Nephron progenitor cell (in vitro differentiated cells): ENCODE measurements at places on chromosomes 12 and 14.

GRCh38 chr12:100718187-100718586 lies 76.4 kb upstream of the ANO4 start:
- H3K4me1 ChIP-seq = peaks cover 14% of the 10 kb centered on the region
- no peak for DNase-seq
- no peaks in the 10 kb centered on the region for H3K36me3 ChIP-seq
- no peak overlapping the region for H3K27ac ChIP-seq
- peak overlapping the region; percentile 71 for H3K4me3 ChIP-seq
- peaks cover 87% of the 10 kb centered on the region for H3K27me3 ChIP-seq

- no peaks in the 10 kb centered on the region for H3K4me1 ChIP-seq
- H3K27ac ChIP-seq = no peak overlapping the region
These were observed 56.9 kb downstream of the GPR137C start for GRCh38 chr14:52609445-52610044.

GRCh38 chr12:93009533-93009932 lies 80.4 kb upstream of the EEA1 start:
- no peaks in the 10 kb centered on the region for H3K36me3 ChIP-seq
- DNase-seq = no peak
- H3K4me1 ChIP-seq = peaks cover 34% of the 10 kb centered on the region
- peaks cover 7% of the 10 kb centered on the region for H3K27me3 ChIP-seq
- H3K27ac ChIP-seq = no peak overlapping the region

GRCh38 chr14:67583711-67584644 lies 16.1 kb downstream of the PIGH start:
- H3K36me3 ChIP-seq = peaks cover 21% of the 10 kb centered on the region
- no peaks in the 10 kb centered on the region for H3K27me3 ChIP-seq
- peak; percentile 44 for DNase-seq
- H3K4me3 ChIP-seq = no peak overlapping the region
- H3K27ac ChIP-seq = no peak overlapping the region

DNA sequence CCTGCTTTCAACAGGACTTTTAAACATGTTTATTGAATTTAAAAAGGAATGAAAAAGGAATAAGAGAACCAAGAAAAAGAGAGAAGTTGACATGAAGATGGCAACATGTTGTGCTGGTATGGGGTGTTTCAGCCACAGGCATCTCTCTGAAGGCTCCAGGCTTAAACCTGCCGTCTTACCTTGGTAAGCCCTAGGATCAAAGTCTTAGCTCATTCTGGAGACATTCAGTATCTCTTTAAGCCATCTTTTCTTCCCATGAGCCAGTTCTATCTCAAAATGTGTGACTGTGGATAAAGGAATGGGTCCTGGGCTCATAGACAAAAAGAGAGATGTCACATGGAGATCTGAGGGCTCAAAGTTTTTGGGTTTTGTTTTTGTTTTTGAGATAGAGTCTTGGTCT lies 1.6 kb upstream of the TFCP2 start:
- DNase-seq = no peak
- H3K4me3 ChIP-seq = peak overlapping the region; percentile 29
- H3K36me3 ChIP-seq = peaks cover 7% of the 10 kb centered on the region
- H3K27ac ChIP-seq = no peak overlapping the region

- no peak for DNase-seq
- peaks cover 40% of the 10 kb centered on the region for H3K4me1 ChIP-seq
- peaks cover 4% of the 10 kb centered on the region for H3K27me3 ChIP-seq
- no peak overlapping the region for H3K27ac ChIP-seq
- H3K36me3 ChIP-seq = no peaks in the 10 kb centered on the region
These were observed 413.4 kb downstream of the BCAT1 start for GRCh38 chr12:24535334-24536069.

DNA sequence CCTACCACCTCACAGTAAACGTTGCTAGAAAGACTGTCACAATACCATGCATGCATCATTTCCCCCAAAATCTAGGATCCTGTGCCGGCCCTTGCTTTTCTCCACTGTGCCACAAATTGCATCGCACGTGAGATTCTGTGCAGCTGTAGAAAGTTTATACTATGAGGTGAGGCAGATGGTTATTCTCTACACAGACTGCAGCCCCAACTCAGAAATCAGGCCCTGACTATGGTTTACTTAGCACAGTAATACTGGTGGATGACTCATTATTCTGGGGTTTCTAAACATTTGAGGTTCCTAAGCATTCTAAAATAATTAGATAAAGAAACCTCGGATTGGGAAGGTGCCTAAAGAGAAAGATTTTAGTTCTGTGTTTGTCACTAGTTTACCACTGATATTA lies 163.8 kb upstream of the CCDC198 start:
- H3K4me3 ChIP-seq = no peak overlapping the region
- peaks cover 9% of the 10 kb centered on the region for H3K4me1 ChIP-seq
- H3K27ac ChIP-seq = no peak overlapping the region
- no peaks in the 10 kb centered on the region for H3K36me3 ChIP-seq

GRCh38 chr12:124238886-124239285 lies 56.0 kb upstream of the RFLNA start:
- no peak overlapping the region for H3K4me3 ChIP-seq
- peaks cover 4% of the 10 kb centered on the region for H3K27me3 ChIP-seq
- no peaks in the 10 kb centered on the region for H3K36me3 ChIP-seq
- H3K4me1 ChIP-seq = peaks cover 6% of the 10 kb centered on the region
- DNase-seq = no peak

GRCh38 chr14:103067231-103067954 lies 10.0 kb upstream of the CDC42BPB start:
- no peak overlapping the region for H3K27ac ChIP-seq
- H3K36me3 ChIP-seq = peaks cover 11% of the 10 kb centered on the region
- peaks cover 3% of the 10 kb centered on the region for H3K27me3 ChIP-seq
- H3K4me3 ChIP-seq = no peak overlapping the region

DNA sequence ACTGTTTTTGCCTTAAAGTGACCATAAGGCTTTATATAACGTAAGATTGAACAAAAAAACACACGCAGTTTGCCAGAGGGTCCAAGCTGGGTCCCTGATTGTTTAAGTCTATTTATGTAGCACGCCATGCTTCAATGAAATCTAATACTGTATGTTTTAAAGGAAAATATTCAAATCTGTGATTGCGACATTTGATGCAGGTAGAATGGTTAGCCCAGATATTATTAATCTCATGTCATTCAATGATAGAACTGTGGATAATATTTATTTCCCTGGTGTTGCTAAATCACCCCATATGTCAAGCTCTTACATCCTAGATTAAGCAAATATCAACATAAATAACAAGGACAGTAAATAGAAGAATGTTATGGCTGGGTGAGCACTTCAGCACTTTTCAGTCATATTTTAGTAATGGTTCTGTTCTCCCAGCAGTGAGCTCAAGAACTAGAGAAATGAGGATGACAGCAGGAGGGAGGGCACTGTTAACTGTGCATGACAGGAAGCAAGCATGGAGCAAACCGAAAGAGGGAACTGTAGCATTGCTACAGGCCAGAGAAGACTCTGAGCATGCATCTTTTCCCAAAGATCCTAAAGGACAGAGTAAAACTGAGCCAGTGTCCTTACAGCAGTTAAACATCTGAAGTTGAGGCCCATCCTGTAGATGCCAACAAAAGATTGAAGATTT lies 465.7 kb upstream of the MGAT4C start:
- H3K27ac ChIP-seq = peak overlapping the region; percentile 23
- no peak overlapping the region for H3K4me3 ChIP-seq
- H3K4me1 ChIP-seq = peaks cover 15% of the 10 kb centered on the region
- peaks cover 4% of the 10 kb centered on the region for H3K27me3 ChIP-seq
- no peaks in the 10 kb centered on the region for H3K36me3 ChIP-seq
- DNase-seq = no peak

DNA sequence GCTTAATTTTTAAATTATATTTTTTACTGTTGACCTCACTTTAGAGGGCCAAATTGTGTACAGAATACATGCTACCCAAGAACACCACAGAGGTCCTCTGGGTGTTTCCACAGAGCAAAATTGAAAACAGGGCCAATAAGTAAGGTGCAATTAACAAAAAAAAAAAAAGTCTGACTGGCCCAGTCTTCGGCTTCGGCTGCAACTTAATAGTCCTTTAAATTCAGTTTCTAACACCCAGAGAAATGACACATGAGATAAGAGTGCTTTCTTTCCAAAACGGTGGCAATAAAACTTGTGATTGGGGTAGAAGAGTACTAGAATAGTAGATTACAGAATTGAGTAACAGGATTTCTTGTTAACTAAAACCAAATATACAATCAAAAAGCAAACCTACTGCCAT lies 81.3 kb downstream of the MED13L start:
- H3K27ac ChIP-seq = no peak overlapping the region
- no peak overlapping the region for H3K4me3 ChIP-seq
- peaks cover 66% of the 10 kb centered on the region for H3K4me1 ChIP-seq
- DNase-seq = no peak
- H3K36me3 ChIP-seq = no peaks in the 10 kb centered on the region

GRCh38 chr14:103158688-103159087 lies 35.4 kb downstream of the TNFAIP2 start:
- no peak overlapping the region for H3K4me3 ChIP-seq
- peaks cover 42% of the 10 kb centered on the region for H3K4me1 ChIP-seq
- H3K36me3 ChIP-seq = no peaks in the 10 kb centered on the region
- peaks cover 21% of the 10 kb centered on the region for H3K27me3 ChIP-seq
- DNase-seq = no peak
- H3K27ac ChIP-seq = no peak overlapping the region

- no peak for DNase-seq
- H3K4me1 ChIP-seq = no peaks in the 10 kb centered on the region
- no peaks in the 10 kb centered on the region for H3K27me3 ChIP-seq
- no peak overlapping the region for H3K4me3 ChIP-seq
- H3K36me3 ChIP-seq = no peaks in the 10 kb centered on the region
These were observed 96.9 kb downstream of the GTF2A1 start for GRCh38 chr14:81123811-81124210.

GRCh38 chr14:62280366-62280765 lies 518.1 kb downstream of the SNAPC1 start:
- H3K27me3 ChIP-seq = no peaks in the 10 kb centered on the region
- no peak for DNase-seq

- peak overlapping the region; percentile 75 for H3K27ac ChIP-seq
- H3K4me3 ChIP-seq = no peak overlapping the region
- H3K36me3 ChIP-seq = peaks cover 41% of the 10 kb centered on the region
- no peak for DNase-seq
- no peaks in the 10 kb centered on the region for H3K27me3 ChIP-seq
- no peaks in the 10 kb centered on the region for H3K4me1 ChIP-seq
These were observed 8.5 kb downstream of the VCPKMT start for GRCh38 chr14:50107850-50108249.

GRCh38 chr12:51714666-51715065 lies 123.6 kb downstream of the SCN8A start:
- H3K4me3 ChIP-seq = no peak overlapping the region
- no peak for DNase-seq
- no peaks in the 10 kb centered on the region for H3K27me3 ChIP-seq
- peaks cover 6% of the 10 kb centered on the region for H3K36me3 ChIP-seq

- H3K4me3 ChIP-seq = no peak overlapping the region
- no peaks in the 10 kb centered on the region for H3K27me3 ChIP-seq
- peaks cover 48% of the 10 kb centered on the region for H3K36me3 ChIP-seq
These were observed 36.0 kb downstream of the PTPN21 start for GRCh38 chr14:88518592-88519512.

- H3K27me3 ChIP-seq = no peaks in the 10 kb centered on the region
- no peak overlapping the region for H3K4me3 ChIP-seq
- H3K4me1 ChIP-seq = peaks cover 79% of the 10 kb centered on the region
- peak overlapping the region; percentile 11 for H3K27ac ChIP-seq
- peaks cover 66% of the 10 kb centered on the region for H3K36me3 ChIP-seq
These were observed 15.0 kb downstream of the CSRP2 start for GRCh38 chr12:76863837-76864236.

- H3K4me3 ChIP-seq = no peak overlapping the region
- H3K36me3 ChIP-seq = no peaks in the 10 kb centered on the region
- no peak overlapping the region for H3K27ac ChIP-seq
- H3K27me3 ChIP-seq = no peaks in the 10 kb centered on the region
- H3K4me1 ChIP-seq = peaks cover 5% of the 10 kb centered on the region
These were observed 58.3 kb upstream of the OTOGL start for GRCh38 chr12:80041071-80041470.

DNA sequence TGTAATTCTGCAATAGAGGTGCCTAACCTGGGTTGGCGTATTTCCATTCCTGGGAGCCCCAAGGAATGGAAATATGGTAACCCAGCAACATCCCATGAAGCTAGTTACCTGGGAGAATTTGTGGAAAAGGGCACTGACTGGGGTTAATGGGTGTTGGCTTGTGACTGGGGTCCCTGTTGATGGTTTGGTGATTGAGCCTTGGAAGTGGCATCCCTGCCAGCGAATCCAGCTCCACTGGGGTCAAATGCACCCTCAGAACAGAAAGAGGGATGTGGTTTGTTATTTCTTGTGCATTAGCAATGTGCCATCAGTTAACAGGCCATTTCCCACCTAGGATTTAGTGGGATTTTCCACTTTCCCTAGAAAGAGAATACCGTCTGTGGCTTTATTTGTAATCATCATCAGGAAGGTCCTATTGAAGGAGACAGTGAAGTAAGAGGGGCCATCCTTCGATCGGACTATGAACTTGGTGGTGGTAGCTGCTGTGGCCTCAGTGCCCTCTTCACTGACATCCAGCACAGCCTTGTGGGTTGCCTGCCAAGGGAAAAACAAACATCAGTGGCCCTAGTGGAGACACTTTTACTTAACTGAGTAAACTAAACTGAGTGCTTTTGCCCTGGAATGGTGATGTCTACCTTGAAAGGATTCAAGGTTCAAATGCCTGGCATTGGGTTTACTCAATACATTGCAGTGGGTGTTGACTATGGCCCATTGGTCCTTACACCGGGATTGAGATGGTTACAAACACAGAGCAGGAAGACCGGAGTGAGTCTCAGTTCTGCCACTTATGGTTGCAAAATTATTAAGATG lies 10.4 kb upstream of the SERPINA11 start:
- peaks cover 25% of the 10 kb centered on the region for H3K27me3 ChIP-seq
- DNase-seq = no peak
- no peak overlapping the region for H3K27ac ChIP-seq
- peaks cover 11% of the 10 kb centered on the region for H3K4me1 ChIP-seq
- H3K4me3 ChIP-seq = no peak overlapping the region

- peaks cover 1% of the 10 kb centered on the region for H3K27me3 ChIP-seq
- no peaks in the 10 kb centered on the region for H3K4me1 ChIP-seq
- no peak for DNase-seq
- no peak overlapping the region for H3K27ac ChIP-seq
- H3K36me3 ChIP-seq = no peaks in the 10 kb centered on the region
- no peak overlapping the region for H3K4me3 ChIP-seq
These were observed 196.5 kb upstream of the FRMD6 start for GRCh38 chr14:51455041-51455835.

GRCh38 chr14:37411079-37411735 lies 183.8 kb downstream of the FOXA1 start:
- no peaks in the 10 kb centered on the region for H3K36me3 ChIP-seq
- H3K27ac ChIP-seq = no peak overlapping the region
- no peak for DNase-seq
- H3K4me3 ChIP-seq = no peak overlapping the region

- H3K4me3 ChIP-seq = no peak overlapping the region
- no peak overlapping the region for H3K27ac ChIP-seq
- DNase-seq = no peak
- peaks cover 4% of the 10 kb centered on the region for H3K27me3 ChIP-seq
- peaks cover 57% of the 10 kb centered on the region for H3K4me1 ChIP-seq
These were observed 110.7 kb downstream of the SLC25A21 start for GRCh38 chr14:37061697-37062096.

- no peak overlapping the region for H3K4me3 ChIP-seq
- peaks cover 27% of the 10 kb centered on the region for H3K4me1 ChIP-seq
- no peaks in the 10 kb centered on the region for H3K27me3 ChIP-seq
- no peak for DNase-seq
These were observed 160.9 kb upstream of the EEA1 start for GRCh38 chr12:93089805-93090569.

- H3K27me3 ChIP-seq = peaks cover 3% of the 10 kb centered on the region
- no peaks in the 10 kb centered on the region for H3K4me1 ChIP-seq
- no peak overlapping the region for H3K4me3 ChIP-seq
- H3K27ac ChIP-seq = peak overlapping the region; percentile 48
- DNase-seq = no peak
These were observed 13.1 kb upstream of the TNS2 start for GRCh38 chr12:53036802-53037201.
